ENCODE measurements at places on chromosomes 16 and 17.
A peak's percentile ranks its signal among the peaks of the same experiment; 100 is the strongest.

GRCh38 chr17:47611372-47612350 is 38.1 kb upstream of the KPNB1 start:
- no peak for DNase-seq

- DNase-seq: no peak
These were observed 41.4 kb downstream of the KSR1 start for GRCh38 chr17:27497696-27498095.

DNA sequence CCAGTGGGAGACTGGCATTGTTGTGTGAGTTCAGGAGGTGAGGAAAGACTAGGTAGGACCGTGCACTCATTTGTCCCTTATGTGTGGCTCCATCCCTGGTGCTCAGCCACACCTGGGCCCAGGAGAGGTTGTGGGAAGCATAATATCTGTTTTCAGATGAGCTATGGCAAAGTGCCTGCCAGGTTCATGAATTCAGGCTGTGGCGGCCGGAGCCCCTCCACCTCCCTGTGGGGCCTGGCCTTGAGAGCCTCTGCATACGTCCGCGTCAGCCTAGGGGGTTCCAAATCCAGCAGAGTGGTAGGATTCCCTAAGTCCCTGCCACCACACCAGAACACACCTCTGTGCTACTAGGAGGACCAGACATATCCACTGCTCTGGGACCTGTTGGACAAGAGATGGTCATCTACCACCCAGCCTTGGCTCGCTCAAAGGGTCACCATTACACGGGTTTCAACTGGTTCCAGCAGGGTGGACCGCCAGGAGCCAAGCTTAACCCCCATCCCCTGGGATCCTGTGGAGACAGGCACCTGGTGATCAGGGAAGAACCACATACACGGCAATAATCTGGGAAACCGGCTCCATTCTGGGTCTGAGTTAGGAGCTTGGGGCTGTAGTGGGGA is 2.0 kb downstream of the B3GNT9 start:
- DNase-seq: no peak

- peak; percentile 47 for DNase-seq
These were observed 747 bp downstream of the ATXN7L3 start for GRCh38 chr17:44198721-44199552.

DNA sequence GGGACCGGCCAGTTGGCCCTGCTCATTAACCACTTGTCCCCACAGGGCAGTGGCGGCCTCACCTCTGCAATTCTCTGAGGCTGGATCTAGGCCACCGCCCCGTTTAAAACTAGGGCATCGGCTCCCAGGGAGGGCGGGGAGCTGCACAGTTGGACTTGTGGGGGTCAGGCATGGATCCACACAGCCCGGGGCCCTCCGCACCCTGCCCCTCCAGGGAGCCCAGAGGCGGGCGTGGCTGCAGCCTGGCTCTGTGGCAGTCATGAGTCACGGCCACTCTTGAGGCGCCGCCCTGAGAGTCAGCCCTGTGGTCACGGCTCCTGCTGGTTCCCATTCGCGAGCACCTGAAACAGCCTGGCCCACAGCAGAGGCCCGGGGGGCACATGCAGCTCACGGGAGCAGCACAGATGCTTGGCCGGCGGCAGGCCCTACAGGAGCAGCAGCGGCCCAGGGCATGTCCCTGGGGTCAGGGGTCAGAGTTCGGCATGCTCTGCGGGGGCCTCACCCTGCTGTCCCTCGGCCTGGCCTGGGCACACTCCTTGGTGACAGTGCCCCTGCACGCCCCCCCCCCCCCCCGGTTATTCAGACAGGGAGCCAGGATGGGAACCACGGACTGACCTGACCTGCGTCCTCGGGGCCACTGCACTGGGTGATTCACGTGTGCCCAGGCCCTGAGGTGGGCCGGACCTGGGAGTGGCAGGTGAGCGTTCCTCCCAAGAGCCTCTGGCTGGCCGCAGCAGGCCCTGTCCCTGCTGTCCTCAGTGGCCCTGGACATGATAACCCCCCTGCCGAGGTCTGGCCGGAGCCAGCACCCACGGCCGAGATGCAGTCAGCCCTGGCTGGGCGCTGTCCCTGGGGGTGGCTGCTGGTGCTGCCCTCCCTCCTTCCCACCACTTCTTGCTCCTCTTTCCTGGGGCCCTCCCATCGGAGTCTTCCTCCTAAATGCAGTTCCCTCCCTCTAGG is 8.2 kb downstream of the CAPN15 start:
- no peak for DNase-seq

- no peak for DNase-seq
These were observed 492 bp upstream of the CAMTA2 start for GRCh38 chr17:4987767-4988567.
